Activated T-helper 1 cell treated with Interleukin-2 at 50 U/mL for 16 hours (primary cell): ENCODE measurements at places on chromosomes 4 and X.

DNA sequence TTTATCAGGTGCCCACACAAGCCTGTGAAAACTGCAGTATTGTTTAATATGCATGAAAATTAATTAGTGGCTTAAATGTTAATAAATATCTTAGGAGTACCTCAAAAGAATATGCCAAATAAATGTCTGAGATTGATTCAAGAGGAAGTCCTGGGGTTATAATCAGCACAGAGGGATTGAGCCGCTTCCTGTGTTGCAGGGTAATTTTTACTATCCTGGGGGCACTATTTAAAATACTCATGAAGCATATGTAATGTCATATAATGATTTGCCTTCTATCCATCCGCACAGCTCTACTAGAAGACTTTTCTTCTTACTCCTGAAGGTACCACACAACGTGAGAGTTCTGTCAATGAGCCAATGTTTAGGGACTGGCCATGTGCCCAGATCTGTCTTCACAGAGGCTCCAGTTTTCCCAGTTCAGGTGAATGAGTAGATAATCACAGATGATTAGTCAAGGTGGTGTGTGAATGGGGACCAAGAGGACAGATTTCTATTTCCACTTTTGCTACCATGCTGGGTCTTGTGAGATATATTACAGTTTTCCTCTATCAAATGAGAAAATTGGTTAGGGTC, 233.3 kb downstream of the USP46 start:
- DNase-seq: no peak

DNA sequence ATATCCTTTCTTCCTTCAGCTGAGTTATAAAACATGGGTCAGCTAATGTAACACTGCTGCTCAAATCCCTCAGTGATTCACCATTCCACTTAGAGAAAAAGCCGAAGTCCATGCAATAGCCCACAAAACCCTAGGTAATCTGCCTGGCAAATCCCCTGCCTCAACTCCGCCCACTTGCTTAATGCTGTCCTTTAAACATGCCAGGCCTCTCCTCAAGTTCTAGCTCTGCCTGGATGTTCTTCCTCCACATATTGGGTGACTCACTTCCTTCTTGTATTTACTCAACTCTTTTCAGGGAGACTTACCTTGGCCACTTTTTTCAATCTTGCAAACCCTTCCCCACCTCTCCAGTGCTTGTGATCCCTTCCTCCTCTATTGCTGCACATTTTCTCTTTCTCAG, 89.8 kb downstream of the EMCN start:
- DNase-seq: no peak

DNA sequence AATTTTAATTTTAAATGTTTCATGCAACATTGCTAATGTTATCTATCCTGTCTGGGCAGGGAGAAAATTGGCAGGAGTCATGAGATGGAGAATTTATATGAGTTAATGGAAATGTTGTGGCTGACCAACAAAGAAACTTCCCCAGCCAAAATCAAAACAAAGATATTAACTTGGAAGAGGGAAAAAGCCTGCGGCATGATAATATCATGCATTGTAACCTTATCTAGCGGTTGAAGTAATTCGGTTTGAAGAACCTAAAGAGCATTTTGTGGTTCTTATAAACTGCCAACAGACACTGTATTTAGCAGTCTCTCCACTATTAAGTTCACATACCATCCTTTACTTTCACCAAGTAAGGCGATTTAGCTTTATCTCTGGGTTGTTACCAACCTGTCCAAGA, 42.3 kb downstream of the DKK2 start:
- no peak for DNase-seq

DNA sequence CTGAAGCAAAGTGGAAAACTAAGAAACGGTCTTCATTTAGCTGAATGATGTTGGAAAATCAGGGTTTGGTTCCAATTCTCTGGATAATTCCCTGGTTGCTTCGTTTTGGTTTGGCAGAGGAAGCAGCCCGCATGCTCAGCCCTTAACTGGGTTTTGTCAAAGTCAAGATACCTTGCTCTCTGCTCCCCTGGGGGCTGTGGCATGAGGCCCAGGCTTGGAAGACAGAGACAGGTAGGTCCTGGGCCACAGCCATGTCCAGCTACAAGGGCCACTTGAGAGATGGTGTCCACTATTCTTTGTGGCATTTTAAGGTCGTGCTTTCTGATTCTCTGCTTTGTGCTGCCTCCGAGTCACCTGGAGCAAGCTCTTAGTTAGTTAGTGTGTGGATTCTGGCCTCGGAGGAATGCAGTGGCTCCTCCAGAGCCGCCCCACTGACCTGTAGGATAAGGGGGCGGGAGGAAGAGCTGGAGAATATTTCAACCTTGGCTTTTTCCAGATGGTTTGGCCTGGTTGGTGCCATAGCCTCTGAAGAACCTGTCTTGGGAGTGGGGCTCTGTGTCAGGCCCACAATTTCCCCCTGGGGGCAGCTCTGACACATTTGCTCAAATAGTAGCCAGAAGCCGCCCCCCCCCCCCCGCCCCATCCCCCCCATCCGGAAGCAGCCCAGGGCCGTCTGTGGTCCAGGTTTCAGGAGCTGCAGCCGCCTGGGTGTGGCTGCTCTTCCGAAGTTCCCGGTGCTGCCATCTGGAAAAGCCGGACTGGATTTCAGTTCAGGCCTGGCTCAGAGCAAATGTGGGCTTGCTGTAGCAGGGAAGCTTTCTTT, 147.1 kb downstream of the NHS start:
- no peak for DNase-seq

- no peak for DNase-seq
Observed at GRCh38 chr4:8534611-8535010, 45.6 kb upstream of the GPR78 start.

GRCh38 chr4:1869530-1870327, 1.5 kb upstream of the NSD2 start:
- DNase-seq: no peak

DNA sequence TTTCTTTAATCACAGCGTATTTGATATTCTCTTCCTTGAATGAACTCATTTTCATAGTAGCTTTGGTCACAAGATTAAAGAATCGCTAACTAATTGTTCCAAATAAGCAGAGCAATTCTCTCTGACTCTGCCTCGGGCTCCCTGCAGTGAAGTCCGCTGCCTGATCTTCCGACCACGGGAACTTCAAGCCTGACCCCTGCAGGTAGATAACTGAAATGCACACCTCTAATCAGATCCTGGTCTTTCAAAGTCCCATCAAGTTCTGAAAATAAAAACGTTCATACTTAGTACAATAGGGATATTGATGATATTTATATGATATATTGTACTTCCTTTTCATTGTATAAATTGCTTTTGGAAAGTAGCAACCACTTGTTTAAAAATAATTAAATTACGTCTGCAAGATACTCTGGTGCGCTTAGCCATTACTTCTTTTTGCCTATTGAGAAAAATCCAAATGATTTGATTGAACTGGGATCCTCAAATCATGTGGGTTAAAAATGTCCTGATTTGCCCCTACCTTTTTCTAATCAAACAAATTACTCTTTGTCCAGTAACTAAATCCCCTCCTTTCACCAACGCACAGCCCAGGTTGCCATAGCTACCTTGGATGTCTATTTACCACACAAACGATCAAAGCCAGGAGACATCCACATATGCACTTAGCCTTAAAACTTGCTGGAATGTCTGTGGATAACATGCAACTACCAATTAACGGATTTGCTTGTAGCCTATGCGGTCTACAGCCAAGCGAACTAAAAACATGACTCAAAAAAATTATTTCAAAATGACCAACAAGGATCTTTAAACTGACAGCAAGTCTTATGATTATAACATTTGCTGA, 4.2 kb downstream of the MID1 start:
- no peak for DNase-seq

GRCh38 chr4:1183985-1184773, 11.8 kb upstream of the SPON2 start:
- DNase-seq: no peak

- no peak for DNase-seq
Observed at GRCh38 chr4:15327311-15328298, 100.2 kb upstream of the C1QTNF7 start.

DNA sequence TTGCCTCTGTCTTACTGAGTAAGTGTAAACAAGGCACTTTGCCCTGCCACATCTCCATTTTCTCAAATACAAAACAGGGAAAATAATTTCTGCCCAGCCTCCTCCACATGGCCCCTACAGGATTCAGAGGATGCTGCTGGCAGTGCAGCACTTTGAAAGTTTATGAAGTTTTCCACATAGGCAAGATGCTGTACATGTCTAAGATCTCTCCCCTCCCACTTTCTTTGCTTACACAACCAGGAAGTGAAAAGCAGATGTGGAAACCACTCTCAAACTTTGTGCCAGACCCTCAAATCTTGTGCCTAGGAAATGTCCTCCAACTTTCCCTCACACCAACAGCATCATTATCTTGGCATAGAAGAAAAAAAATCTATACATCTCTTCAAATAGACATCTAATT, 257.0 kb upstream of the LDB2 start:
- no peak for DNase-seq

DNA sequence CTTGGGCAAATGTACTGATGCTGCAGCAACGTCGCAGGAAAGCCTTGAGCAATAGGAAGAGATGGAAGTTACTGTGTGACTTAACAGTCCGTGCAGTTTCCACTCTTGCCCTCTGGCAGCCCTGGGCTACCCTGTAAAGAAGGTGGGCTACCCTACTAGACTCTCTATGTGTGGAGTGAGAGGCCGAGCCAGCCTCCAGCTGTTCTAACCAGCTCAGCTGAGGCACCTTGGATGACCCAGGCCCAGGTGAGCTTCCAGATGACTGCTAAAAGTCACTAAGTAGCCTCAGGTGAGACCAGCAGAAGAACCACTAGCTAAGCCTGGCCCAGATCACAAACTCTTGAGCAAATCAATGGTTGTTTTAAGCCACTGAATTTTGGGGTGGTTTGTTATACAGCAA, 34.9 kb upstream of the PPP2R2C start:
- DNase-seq: no peak

DNA sequence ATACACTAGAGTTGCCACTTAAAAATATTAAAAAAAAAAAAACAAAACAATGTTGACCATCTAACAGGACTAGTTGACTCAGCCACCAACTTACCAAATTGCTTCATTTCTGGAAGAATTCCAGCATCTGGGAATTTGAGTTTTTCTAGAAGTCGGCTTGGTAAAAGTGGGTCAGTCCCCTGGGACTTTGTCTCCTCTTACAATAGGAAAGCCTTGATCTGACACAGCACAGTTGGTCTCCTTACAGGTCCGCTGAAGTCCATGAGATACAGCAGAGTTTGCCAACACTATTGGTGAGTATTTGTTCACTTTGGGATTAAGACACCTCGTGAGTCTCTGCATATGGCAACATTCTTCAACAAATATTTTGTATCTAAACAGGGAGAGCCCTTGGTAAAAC, 18.2 kb upstream of the DDIT4L start:
- DNase-seq: no peak

DNA sequence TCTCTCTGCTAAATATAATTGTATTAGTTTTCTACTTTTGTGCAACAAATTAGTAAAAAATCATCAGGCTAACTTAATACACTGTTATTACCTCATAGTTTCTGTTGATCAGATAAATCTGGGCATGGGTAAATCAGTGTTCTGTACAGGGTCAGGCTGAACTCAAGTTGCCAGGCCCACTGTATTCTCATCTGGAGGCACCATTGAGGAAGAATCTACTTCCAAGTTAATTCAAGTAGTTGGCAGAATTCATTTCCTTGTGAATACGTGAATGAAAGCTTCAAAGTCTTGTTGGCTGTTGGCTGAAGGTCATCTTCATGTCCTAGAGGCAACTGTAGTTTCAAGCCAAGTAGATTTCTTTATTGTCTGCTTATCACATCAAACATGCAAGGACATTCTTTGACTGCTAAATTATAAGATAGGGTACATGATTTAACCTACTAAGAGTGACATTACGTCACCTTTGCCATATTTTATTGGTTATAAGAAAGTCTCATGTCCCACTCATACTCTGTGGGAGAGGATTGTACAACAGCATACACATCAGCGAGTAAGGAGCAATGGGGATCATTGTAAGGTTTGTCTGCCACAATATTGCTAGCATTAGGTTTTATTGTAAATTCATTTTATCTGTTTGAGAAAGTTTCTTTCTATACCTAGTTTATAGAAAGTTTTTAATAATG, 1219.0 kb downstream of the ARAP2 start:
- DNase-seq: no peak

DNA sequence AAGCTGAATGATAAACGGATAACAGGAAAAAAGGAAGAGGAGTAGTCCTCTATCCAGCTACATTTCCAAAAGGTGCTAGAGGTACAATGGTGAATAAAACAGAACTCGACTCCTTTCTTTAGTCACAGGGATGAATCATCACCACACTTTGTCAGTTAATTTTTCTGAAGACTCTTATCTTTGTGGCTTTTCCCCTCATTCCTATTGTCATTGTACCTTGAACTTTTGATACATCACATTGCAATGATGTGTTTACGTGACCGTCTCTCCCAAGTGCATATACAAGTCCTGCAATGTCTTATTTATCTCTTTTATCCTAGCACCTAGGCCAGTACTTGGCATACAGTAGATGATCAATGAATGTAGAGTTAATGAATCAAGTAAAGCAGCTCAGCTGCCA, 134.7 kb downstream of the LHFPL1 start:
- no peak for DNase-seq
